ENCODE measurements at places on chromosomes 3 and 15.

- no peak for DNase-seq
These were observed 417.5 kb upstream of the TPRG1 start for GRCh38 chr3:188754267-188754666.

DNA sequence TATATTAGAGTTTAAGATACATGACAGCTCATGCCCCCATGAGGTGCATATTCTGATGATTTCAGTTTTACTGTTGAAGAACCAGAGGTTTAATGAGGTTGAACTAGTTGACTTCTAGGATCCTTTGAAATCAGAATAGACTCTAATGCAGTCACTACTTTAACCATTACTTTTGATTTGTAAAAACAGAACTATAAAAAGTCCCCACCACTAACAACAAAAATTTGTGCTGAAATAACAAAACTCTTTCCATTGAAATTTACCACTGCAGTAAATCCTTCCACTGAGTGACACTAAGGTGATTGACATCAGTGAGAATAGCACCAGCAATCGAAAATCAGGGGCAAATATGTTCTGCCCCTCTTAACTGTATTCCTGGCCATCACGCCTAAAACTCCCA is 214.1 kb downstream of the SHQ1 start:
- DNase-seq: no peak

DNA sequence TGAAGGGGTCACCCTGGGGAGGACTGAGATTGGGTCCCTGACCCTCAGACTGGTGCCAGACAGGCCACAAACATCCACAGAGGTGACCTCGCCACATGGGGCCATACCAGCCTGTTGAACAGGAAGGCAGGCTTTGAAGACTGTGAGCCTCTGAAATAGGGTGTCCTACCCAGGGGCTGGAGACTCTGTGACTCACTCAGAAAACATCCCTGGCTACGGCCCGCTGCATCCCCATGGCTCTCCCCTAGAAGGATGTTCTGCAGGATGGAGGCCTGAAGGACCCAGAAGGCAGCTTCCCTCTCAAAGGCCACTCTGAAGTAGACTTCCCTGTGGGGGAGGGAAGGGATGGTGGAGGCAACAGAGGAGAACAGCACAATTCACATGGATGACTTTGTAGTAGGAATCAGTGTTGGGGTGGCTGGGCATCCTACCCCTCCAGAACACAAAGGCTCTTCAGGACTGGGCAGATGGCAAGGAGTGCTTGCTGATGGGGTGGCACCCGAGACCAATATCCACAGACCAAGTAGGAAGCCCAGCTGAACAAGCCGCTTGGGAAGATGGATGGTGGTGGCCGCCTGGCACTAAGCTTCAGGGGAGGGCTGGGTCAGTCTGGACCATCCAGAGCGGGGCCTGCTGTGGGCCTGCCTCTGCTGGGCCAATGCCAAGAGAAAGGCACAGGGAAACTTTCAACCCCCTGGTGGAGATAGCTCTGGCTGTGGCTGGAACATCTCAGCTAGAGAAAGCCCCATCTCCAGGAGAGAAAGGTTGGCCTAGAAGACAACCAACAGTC is 37.6 kb upstream of the DUSP7 start:
- DNase-seq: no peak

DNA sequence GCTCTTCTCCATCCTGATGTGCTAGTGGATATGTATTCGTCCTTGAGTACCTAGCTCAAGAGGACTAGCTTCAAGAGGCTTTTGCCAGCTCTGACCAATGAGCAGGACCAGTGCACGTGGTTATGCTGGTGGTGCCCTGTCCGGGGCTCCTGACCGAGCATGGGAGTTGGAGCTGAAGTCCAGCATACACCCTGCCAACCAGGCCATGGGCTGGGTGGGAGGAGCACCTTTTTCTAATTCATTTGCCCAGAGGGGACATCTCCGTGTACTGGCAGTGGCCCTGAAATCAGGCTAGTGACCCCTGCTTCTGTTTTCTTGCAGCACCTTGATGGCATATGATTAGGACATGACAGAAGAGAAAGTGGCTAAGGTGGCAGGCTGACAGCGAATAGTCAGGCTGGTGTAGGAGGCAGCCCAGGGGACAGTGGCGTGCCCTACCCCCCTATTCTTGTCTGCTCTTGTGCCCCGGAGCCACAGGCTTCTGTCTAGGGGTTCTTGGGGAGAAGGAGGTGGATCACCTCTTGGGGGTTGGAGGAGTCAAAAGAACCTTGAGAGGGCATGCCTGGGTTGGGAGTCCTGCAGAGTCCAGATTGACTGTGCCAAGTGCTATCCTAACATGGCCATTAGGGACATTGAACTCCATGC is 16.5 kb downstream of the PODXL2 start:
- no peak for DNase-seq

DNA sequence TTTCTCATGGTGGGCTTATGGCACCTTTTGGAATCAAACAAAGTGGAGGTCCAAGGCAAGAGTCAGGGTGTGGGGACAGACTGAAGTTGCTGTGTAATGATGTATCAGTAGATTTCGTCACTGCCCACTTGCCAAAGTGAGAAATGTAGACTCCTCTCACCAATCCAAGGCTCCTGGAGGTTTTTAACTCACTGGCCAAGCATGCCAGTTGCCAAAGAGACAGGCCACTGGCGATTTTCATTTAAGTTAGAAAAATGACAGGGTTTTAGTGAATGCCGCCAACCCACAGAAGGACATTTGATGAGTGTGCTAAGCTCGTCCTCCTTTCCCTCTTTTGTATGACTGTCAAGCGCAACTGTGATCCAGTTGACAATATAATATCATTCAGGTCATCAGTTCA is 209.2 kb downstream of the FEZF2 start:
- DNase-seq: no peak

DNA sequence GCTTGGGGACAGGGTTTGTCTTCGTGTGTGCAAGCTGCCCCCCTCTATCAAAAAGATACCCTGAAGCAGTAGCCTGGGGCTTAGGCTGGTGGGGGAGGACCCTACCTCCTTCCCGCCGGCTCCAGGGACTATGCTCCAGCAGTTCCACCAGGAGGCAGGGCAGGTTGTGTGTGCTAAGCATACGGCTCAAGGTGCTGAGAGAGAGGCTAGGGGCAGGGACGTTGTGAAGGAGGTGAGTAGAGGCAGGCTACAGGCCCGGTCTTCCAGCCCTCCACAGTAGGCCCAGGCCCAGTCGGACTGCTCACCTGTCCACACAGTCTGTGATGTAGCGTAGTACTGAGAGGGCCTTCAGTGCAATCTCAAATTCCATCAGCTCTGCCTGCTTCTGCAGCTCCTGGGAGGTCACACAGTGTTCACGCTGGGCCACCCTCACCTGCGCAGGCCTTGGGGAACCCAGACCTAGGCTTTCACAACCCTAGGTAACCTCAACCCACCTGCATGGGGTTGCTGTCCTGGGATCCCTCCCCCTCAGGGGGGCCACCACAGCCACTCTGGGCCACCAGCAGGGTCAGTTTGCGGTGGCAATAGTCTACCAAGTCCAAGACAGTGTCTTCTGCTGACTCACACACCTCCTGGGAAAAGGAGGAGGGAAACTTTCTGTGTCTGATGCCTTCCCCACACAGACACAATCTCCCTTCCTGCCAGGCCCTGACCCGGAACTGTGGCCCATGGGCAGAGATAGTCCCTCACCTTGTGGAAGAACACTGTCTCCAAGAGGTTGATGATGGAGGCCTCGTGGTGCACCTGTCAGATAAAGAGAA is 2.4 kb upstream of the RASSF1 start:
- DNase-seq: no peak
